ENCODE measurements at places on chromosomes 4 and X.

DNA sequence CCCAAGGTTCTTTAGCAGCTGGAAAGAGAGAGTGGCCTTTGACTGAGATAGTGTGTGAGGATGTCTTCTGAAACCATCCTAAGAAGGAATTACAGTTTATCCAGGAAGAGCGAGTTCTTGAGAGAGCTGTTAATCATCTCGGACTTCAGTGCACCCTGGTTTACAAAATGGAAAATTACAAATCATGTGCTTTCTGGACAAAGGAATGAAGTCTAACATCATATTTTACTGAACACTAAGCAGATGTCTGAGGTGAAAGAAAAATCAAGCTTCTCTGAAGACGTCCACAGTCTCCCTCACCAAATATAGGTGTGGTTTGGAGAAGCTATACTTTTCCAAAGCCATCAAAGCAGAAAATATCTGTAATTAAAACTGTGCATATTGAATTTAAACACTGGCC is 30.8 kb upstream of the CYP2U1 start:
- no peak for DNase-seq

DNA sequence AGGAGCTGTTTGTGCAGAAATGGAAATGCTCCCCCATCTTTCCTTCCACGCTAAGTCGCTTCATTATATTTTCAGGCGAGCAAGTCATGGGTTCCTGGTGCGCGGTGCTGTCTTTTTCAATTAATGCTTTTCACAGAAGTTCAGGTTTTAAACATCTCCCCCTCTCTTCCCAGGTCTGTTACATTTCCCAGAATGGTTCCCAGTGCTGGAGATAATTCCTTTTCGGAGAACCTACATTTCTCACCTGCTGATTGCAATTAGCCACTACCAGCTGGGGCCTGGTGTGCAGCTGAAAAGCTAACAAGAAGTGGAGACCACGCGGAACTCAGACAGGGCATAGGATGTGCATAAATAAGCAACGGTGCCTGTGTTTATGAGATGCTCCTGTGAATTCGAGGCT is 217.8 kb downstream of the MID1IP1 start:
- DNase-seq: no peak

DNA sequence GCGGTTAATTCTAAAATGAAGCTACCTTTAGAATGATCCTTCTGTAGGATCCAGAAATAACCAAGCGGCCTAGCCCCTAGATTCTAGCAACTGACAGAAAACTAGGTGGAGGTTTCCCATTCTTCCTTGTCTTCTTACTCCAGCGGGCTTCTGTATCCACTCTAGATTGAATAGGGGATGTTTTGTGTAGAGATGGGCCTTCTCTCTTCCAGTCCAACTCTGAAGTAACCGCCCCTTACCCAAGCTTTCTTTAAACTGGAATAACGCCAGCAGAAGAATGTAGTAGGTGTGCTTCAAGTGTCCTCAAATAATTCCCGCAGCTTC is 386 bp upstream of the TMEM184C start:
- no peak for DNase-seq

GRCh38 chr4:56787380-56787779 is 34.1 kb downstream of the SPINK2 start:
- no peak for DNase-seq
